Naive thymus-derived CD4-positive, alpha-beta T cell (primary cell): ENCODE measurements at places on chromosomes 5 and 9. TPM values are rescaled to one million over a fixed set of nuclear protein-coding genes. Genes with fewer than 3 reads are reported as not detected.

GRCh38 chr9:105681724-105682123 lies 12.6 kb upstream of the TMEM38B start:
- no peaks in the 10 kb centered on the region for H3K4me1 ChIP-seq
- H3K27me3 ChIP-seq: no peaks in the 10 kb centered on the region
- no peak for DNase-seq
- H3K4me3 ChIP-seq: no peak overlapping the region

DNA sequence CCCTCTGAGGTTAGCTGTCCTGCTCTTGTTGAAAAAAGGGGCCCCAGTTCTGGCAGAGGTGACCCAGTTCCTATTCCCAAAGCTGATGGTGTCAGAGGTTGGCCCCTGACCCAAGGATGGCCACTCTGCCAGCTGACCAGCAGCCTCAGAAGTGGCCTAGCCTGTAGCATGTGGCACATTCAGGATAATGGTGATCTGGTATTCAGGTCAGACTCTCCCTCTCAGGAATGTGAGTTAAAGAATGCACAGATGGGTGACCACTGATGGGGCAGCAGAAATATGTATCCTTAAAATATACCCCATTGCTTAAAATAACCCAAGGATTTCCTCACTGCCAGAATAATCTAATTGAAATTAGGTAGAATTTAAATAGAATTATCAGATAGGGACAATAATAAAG lies 369.2 kb downstream of the SEMA5A start:
- no peak overlapping the region for H3K4me3 ChIP-seq
- no peak for DNase-seq
- no peak overlapping the region for H3K27ac ChIP-seq
- H3K27me3 ChIP-seq: no peaks in the 10 kb centered on the region
- H3K36me3 ChIP-seq: no peaks in the 10 kb centered on the region
- no peaks in the 10 kb centered on the region for H3K4me1 ChIP-seq

IL4 gene
- 4.5 and 4.6 TPM in 2 replicates for total RNA-seq

IFNA13 gene
- total RNA-seq: not detected

- no peak overlapping the region for H3K27ac ChIP-seq
- DNase-seq: no peak
- H3K36me3 ChIP-seq: no peaks in the 10 kb centered on the region
These were observed 32.8 kb downstream of the PLAC8L1 start for GRCh38 chr5:146072595-146072994.

- peaks cover 5% of the 10 kb centered on the region for H3K36me3 ChIP-seq
- H3K4me3 ChIP-seq: no peak overlapping the region
- no peaks in the 10 kb centered on the region for H3K27me3 ChIP-seq
- H3K27ac ChIP-seq: no peak overlapping the region
These were observed 167.5 kb downstream of the INSYN2B start for GRCh38 chr5:169812786-169813185.

FBLL1 gene
- total RNA-seq: 0.22 TPM

CTNND2 gene
- total RNA-seq: 0.15 TPM

GPR151 gene
- total RNA-seq: not detected

C8G gene
- 2.2 and 3.6 TPM in 2 replicates for total RNA-seq

DNA sequence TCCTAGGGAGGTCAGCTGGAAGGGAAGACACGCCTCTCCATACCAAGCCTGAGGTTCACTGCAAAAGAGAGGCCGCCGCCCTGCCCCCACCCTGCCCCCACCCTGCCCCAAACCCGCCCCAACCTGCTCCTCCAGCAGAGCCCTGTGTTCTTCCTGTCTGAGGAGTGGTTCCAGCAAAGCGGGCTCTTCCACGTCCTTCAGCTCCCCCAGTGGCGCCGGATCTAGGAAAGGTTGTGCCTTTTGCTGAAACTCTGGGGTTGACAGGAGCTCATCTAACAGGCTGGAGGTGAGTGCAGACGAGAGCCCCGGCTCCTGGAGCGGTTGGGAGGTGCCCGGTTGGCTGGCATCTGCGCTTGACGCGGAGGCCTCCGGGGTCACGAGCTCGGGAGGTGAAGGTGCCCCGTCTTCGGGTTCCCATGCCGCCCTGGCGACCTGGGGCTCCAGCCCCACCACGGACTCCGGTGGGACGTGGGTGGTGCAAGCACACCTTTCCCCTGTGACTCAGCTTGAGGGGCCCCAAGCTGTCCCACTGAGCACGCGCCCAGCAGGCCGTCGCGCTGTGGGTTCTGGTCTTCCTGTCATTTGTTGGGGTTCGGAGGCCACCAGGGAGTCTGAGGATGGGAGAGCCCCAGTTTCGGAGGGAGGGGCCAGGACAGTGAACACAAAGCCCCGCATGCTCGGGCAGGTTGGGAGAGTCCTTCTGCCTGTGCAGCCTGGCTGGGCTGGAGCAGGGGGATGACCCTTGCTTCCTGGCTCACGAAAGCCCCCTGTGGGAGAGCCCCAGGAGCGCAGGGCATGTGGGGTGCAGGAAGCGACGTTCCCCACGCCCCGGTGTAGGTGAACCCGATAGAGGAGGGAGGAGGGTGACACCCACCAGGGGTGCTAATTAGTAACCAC lies 1467.1 kb downstream of the FOXD4L5 start:
- no peaks in the 10 kb centered on the region for H3K27me3 ChIP-seq
- no peaks in the 10 kb centered on the region for H3K36me3 ChIP-seq
- no peak overlapping the region for H3K27ac ChIP-seq
- DNase-seq: peak; percentile 47
- peaks cover 7% of the 10 kb centered on the region for H3K4me1 ChIP-seq
- H3K4me3 ChIP-seq: peak overlapping the region; percentile 63

GARNL3 gene
- 2.5 TPM for total RNA-seq

- peaks cover 19% of the 10 kb centered on the region for H3K36me3 ChIP-seq
- no peaks in the 10 kb centered on the region for H3K4me1 ChIP-seq
- H3K4me3 ChIP-seq: no peak overlapping the region
- no peak for DNase-seq
- H3K27ac ChIP-seq: peak overlapping the region; percentile 12
- H3K27me3 ChIP-seq: no peaks in the 10 kb centered on the region
These were observed 7.6 kb downstream of the C9orf72 start for GRCh38 chr9:27565696-27566095.

NOTCH1 gene
- total RNA-seq: 58.0 TPM

DNA sequence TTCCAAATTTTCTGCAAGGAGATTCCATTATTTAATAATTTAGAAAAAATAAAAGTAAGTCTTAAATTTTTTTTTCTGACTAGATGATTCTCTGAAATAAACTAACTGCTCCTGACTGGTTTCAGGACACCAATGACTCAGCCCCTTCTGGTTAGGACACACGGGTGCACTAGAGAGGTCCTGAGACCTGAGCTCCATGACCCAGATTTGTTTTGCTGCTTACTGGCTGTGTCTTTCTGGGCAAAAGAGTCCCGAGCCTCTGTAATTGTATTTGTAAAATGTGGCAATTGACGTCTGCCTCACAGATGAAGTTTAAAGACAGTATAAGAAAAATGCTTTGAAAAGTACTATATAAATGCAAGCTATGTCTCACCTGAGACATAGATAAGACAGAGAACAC lies 89.1 kb downstream of the SLC24A2 start:
- H3K27me3 ChIP-seq: no peaks in the 10 kb centered on the region
- H3K4me1 ChIP-seq: no peaks in the 10 kb centered on the region
- H3K27ac ChIP-seq: no peak overlapping the region
- H3K4me3 ChIP-seq: no peak overlapping the region
- DNase-seq: no peak

STC2 gene
- total RNA-seq: 24.8 and 28.3 TPM in 2 replicates

DNA sequence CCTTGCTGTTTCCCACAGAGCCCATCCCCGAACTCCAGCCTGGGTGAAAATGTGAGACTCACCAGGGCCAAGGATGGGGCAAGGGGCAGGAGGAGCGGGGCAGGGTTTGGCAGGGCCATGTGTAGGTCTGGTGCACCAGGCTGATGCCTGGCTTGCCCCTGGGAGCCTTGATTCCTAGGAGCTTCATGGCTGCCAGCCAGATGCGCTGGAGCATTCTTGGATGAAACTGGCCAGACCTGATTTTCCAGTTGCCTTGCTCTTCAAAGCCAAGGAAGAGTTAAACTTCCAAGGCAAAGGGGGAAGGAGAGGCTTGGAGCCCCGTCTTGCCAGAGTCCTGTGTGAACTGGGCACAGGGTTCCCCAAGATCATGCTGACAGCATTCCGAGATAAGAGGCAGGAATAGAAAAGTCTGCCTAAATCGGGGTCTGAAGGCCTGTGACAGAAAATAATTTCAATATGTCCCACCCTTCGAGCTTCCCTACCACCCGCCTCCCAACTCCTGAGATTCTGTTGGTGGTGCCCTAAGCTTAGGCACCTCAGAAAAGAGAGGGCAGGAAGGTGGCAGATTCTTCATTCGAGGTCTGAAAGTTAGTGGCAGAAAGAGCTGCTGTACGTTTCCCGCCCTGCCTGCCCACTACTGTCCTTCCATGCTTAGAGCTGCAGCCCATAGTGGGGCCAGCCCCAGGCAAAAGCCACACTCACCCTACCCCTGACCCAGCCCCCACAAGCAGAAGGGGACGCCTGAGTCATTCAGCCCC lies 20.4 kb downstream of the FAT2 start:
- DNase-seq: no peak
- H3K36me3 ChIP-seq: no peaks in the 10 kb centered on the region
- H3K27me3 ChIP-seq: no peaks in the 10 kb centered on the region
- no peak overlapping the region for H3K27ac ChIP-seq
- no peak overlapping the region for H3K4me3 ChIP-seq
- no peaks in the 10 kb centered on the region for H3K4me1 ChIP-seq

- H3K4me1 ChIP-seq: no peaks in the 10 kb centered on the region
- H3K27me3 ChIP-seq: no peaks in the 10 kb centered on the region
- no peaks in the 10 kb centered on the region for H3K36me3 ChIP-seq
- no peak overlapping the region for H3K27ac ChIP-seq
- DNase-seq: no peak
- H3K4me3 ChIP-seq: no peak overlapping the region
These were observed 144.2 kb downstream of the MLLT3 start for GRCh38 chr9:20477940-20478620.
